ENCODE measurements at places on chromosomes 2 and 18. TPM values are rescaled to one million over a fixed set of nuclear protein-coding genes. Genes with fewer than 3 reads are reported as not detected.

Gene RMND5A
- 32.1 TPM for total RNA-seq

Gene HOXD13
- 3.2 TPM for total RNA-seq

Gene ASB18
- not detected for total RNA-seq

Gene UGT1A8
- total RNA-seq = not detected

Gene PHLPP1
- total RNA-seq = 7.7 TPM

Data from HT1080 (cell line).